ENCODE measurements at places on chromosomes 16 and 17.

GRCh38 chr17:68759343-68760140 lies 158.4 kb upstream of the FAM20A start:
- peak; percentile 94 for DNase-seq

GRCh38 chr17:21129023-21129681 lies 2.4 kb downstream of the DHRS7B start:
- DNase-seq, result peak; percentile 69

DNA sequence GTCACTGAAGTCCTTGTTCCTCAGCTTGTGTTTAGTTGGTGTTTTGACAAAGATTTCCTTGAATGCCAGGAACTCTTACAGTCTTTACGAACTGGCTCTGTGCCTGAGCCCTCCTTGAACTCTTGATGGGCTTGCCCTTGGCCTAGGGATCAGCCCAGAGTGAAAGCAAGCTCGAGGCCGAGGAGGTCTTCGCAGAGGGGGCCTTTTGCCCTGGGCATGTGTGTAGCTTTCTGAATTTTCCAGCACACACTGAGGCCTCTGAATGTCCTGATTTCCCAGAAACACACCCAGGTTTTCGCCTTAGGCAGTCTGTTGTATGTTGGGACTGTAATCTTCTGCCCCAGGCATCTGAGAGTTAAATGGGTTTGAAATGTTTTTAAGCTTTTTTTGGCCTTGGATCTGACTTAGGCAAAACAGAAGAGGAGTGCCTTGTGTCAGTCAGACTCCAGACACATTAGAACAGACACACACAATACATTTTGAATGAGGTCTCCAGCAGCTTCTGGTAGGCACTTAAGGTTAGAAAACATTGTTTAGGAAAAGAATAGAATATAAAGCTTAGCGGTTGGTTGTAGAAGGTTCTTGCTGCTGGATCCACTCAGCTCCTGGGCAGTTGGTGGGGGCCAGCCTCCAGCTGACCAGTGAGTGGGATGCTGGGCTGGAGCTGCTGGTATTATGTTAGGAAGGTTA lies 17.1 kb downstream of the FOXK2 start:
- no peak for DNase-seq

- DNase-seq, result no peak
Measured at GRCh38 chr16:85897382-85897781, 1.6 kb upstream of the IRF8 start.

DNA sequence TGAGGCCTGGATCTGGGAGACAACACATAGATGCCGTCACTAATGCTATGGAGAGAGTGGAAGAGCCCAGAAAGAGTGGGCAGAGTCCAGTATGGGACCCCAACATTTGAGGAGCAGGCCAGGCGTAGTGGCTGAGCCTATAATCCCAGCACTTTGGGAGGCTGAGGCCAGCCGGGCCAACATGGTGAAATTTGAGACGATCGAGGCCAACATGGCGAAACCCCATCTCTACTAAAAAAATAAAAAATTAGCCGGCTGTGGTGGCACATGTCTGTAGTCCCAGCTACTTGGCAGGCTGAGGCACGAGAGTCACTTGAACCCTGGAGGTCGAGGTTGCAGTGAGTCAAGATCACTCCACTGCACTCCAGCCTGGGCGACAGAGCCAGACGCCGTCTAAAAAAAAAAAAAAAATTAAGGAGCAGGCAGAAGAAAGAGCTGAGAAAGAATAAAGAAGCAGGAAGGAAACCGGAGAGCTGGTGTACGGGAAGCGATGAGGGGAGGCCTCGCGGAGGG lies 6.0 kb upstream of the DNAI2 start:
- DNase-seq, result no peak

DNA sequence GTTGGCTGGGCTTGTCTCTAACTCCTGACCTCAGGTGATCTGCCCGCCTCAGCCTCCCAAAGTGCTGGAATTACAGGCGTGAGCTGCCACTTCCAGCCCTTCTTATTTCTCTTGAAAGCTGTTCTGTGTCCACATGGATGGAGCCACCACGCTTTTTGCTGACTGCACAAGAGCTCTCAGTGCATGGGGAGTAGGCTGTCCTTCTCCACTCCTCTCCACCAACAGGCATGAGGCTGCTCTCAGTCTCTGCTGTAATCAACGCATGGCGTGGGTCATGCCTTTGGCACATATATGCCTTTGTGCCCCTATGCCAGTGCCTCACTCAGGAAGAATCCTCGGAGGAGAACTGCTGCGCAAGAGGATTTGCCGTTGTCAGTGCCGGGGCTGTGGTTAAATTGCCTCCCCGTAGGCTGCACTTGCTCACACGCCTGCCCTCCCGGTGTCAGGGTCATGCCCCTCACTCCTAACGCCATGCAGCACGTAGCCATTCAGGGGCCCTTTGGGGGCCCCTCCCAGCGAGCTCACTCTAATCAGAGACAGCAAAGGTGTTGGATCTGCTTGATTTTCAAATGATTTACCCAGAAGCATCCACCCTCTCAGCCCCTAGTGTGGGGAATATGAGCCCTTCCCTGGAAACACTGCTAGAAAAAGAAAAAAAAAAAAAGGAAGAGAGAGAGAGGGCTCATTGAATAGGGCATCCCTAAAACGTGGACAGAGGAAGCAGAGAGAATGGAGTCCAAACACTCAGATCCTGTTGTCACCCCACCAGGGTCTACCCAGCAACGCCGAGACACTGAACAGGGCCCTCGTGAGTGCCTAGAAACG lies 47.5 kb upstream of the ZCCHC14 start:
- no peak for DNase-seq

DNA sequence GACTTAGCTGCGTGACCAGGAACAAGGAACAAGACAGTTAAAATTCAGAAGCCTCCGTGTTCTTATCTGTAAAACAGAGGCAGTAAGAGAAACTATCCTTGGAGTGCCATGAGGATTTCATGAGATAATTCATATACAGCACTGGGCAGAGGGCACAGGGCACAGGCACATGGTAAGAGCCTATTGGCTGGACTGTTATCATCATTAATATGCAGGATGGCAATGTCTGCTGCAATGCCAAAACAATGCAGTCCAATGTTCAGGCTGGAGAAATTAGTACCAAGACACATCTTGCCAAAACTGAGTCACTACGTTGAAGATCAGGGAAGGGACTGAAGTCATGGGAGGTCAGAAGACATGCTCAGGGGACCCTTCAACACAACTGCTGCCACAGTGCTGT lies 13.6 kb downstream of the CDRT4 start:
- DNase-seq, result peak; percentile 84

GRCh38 chr16:11386791-11387546 lies 41.7 kb downstream of the RMI2 start:
- no peak for DNase-seq

DNA sequence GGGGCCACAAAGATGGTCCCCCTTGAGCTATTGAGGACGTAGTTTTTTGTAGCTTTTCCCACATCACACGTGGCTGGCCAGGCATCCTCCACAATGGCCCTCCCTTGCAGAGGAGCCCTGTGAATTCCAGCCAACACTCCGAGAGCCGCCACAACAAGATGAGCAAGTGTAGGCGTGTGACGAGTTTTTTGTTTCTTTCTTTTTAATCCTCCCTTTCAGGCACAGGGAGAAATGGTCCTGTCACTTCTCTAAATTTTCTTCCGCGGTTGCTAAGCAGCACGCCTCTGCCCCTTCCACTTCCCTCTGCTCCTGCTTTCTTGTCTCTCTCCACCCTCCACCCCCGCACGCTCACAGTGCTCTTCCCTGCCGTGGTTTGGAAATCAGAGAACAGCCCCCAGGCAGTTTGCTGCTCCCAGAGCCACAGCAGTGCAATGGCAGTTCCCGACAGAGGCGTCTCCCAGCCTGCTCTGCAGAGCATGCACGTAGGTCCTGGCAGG lies 68.0 kb upstream of the MRTFB start:
- DNase-seq, result peak; percentile 90

- peak; percentile 93 for DNase-seq
Measured at GRCh38 chr17:2416010-2416734, 15.3 kb upstream of the MNT start.

- DNase-seq, result no peak
Measured at GRCh38 chr17:74447628-74448159, 15.8 kb downstream of the GPRC5C start.

DNA sequence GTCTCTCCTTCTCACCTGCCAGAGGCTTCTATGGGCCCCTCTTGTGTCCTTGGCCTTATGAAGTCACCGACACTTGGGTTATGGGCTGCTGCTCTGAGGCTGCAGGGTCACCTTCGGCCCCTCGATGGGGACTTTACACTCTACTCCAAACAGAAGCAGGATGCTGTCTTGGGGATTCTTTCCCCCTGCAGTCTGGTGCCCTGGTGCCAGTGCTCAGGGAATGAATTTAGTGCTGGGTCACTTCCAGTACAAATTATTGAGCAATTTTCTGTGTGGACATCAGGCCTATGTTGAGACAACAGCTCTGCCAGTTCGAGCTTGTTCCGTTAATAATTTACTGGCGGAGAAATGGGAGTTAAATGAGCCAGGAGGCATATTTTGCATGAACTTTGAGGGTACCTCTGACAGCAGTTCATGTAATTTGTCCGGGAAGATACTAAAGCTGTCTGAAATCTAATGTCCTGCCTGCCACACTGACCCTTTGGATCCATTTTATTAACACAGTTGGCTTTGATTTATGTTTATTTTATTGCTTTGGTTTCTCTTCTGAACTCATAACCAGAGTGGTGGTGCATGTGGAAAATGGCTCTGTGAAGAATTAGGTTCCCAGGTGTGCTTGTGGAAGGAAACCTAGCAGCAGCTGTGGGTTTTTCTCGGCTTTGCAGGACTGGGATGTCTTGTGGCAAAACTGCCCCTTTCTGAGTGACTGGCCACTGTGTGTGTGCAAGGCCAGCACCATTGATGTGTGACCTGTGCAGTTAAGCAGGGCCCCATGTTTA lies 34.1 kb upstream of the DHX8 start:
- no peak for DNase-seq

DNA sequence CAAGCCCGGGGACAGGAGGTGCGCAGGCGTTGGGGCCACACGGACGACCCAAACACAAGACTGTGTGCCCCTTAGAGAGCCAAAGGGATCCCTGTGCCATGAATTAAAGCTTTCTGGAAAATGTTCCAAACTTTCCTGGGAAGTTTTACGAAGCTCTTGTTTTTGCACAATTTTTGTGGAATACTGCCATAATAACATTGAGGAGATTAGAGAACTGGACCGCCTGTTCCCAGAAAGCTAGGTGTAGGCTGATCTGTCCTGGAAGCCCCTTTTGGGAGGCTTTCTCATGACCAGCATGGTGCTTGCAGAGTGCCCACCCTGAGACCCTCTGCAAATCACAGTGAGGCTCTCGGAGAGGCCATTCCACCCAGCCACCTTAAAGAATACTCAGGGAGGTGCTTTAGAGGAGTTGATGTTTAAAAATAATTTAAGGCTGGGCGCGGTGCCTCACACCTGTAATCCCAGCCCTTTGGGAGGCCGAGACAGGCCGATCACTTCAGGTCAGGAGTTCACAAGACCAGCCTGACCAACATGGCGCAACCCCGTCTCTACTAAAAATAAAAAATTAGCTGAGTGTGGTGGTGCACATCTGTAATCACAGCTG lies 1.1 kb downstream of the KDM8 start:
- DNase-seq, result no peak

DNA sequence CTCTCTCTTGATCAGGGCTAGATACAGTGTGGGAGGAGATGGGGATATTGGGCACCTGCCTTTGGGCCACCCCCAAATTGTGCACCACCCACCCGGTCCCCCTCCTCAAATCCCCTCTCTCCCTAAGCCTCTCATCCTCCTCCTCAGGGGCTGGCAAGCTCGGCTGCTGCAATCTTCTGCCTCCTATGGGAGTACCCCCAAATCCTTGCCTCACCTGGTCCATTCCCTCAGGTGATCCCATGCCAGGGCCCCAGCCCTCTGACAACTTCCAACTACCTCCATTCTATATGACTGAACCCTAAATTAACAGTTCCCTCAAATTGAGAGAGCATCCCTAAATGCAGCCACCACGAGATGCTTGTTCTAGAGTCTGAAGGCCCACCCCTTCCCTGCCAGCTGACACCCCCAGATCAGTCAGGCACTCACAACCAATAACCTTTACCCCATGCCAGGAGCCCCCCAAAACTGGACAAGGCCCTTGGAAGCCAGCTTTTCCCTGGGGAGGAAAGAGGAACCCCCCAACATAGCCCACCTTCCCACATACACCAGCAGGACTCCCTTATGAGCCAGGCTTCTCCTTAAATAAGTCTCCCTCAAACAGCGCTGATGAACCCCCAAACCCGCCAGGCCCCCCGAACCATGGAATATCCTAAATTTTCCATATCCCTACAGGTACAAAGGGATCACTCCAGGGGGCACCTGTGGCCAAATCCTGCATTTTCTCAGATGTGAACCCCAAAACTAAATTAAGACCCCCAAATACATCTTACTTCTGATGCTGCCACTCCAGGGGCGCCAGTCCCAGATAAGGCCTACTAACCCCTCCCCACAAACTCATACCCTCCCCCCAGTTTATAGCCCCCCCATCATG lies 3.2 kb downstream of the DLG4 start:
- DNase-seq, result no peak

GRCh38 chr17:280216-280615 lies 72.4 kb downstream of the RPH3AL start:
- no peak for DNase-seq

- no peak for DNase-seq
Measured at GRCh38 chr16:50668368-50669008, 12.6 kb downstream of the SNX20 start.

GRCh38 chr17:31916491-31917064 lies 15.1 kb upstream of the UTP6 start:
- DNase-seq, result no peak

GRCh38 chr17:73713136-73713535 lies 68.9 kb upstream of the SDK2 start:
- no peak for DNase-seq

DNA sequence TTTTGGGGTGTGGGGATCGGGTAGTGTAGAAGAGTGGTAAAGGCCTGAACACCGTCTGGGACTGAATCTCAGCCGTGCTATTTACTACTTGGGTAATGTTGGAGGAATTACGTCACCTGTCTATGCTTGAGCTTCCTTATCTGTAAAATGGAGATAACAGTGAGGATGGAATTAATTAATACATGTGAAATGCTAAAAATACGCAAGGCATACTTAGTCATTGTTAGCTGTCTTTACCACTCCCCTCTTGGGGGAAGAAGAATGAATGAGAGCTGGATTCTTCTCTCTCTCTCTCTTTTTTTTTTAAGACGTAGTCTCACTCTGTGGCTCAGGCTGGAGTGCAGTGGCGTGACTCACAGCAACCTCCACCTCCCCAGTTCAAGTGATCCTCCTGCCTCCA lies 41.1 kb upstream of the TANGO6 start:
- DNase-seq, result no peak

DNA sequence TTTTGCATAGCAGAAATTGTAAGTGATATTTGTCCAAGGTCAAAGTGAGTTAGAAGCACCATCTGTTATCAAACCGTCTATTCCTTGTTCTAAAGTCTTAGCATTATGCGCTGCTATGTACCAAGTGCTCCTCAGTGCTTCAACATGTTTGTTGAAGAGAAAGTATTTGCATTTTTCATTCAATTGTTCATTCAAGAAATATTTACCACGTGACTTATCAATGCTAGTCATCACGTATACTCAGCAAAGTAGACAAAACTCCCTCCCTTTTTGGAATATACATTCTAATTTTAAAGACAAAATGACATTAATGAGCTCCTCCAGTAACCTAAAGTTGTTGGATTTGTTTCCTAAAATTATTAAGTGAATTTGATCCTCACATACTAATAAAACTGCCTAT lies 388.0 kb upstream of the CDH8 start:
- no peak for DNase-seq

GRCh38 chr17:80272366-80272765 lies 11.7 kb downstream of the RNF213 start:
- no peak for DNase-seq
